ENCODE measurements at places on chromosomes 7 and 10.

DNA sequence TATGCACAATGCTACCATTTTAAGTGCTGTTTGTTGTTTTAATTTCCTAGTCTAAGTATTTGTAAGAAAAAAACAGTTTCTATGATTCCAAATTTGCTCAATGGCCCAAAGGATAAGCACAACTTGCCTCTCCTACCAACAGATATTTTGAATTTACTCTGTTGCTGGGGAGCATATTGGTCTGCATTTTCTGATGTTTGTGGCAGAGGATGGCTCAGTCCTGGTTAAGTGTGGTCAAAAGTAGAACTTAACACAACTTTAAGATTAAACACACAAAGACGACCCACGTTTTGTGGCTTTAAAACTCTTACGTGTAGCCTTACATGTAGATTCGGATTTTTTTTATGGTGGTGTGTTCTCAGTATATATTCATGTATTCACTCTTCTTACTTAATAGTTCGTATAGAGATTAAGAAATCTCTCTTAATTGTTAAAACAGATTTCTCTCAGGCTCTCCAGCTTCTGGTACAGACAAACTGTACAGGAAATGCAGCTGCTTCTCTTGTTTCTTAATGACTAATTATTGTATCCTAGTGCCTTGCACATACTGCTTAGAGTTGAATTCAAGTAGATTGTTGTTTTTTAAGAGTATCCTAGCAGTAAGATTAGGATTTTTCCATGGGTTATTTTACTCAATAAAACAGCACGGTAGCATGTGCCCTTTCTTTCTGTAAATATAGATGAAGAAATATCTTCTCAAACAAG, 86.2 kb downstream of the GPR85 start:
- no peak for DNase-seq

GRCh38 chr7:93856323-93856722, 34.2 kb downstream of the TFPI2 start:
- no peak for DNase-seq

DNA sequence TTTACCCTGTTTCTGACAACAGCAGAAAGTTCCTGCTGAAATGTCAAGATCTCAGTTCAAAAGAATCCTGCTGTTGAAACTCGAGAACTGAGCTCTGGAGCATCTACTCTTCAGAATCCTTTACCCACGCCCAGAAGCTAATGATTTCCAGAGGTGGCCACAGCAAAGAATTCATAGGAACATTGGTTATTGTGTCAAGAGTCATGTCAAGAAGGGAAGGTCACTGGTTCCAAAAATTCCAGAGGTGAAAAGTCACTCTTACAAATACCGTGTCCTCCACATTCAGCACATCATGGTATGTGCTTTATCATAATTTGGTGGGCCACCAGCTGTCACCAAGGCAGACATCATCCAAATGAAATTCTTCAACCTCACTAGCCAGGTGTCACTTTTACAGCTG, 394.4 kb upstream of the NPVF start:
- DNase-seq = no peak

DNA sequence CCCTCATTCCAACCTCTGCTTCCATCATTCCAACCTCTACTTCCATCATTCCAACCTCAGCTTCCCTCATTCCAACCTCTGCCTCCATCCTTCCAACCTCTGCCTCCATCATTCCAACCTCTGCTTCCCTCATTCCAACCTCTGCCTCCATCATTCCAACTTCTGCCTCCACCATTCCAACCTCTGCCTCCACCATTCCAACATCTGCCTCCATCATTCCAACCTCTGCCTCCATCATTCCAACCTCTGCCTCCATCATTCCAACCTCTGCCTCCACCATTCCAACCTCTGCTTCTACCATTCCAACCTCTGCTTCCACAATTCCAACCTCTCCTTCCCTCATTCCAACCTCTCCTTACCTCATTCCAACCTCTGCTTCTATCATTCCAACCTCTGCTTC, 30.3 kb downstream of the CCDC71L start:
- DNase-seq = no peak

DNA sequence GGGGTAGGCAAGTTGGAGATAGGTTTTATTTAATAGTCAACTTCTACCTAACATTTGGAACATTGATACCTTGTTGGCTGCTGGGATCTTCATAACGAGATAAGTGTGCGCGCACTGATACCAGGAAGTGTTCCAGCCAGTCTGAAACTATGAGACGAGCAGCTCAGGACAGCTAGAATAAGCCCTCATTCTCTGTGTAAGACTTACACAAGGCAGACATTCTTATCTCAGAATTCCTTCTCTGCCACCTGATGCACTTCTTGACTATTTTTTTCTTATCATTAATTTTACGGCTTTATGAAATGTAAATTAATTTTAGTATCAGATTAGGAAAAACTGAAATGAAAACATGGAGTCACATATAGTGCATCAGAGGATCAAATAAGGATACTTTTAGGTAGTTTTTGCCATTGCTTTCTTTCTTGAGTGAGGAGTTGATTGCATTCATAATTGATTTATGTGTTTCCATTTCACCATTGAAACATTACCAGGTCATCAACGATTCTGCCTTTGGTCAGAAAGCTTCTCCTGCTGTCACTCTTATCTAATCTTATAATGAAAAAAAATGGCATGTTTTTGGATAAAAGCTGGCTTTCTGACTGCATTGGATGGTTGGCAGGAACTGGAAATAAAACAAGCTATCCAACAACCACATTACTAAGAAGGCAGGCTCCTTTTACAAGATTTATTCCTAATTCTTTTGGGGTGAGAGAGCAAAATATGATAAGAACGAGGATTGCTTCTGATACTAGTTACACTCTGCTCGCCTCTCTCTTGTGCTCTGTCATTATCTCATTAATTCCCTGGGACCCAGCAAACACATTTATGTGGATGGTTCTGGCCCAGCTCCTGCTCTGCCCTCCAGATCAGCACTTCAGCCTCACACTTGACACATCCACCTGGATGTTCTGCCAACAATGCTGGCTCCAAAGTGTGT, 40.4 kb upstream of the ABCB5 start:
- DNase-seq = no peak

DNA sequence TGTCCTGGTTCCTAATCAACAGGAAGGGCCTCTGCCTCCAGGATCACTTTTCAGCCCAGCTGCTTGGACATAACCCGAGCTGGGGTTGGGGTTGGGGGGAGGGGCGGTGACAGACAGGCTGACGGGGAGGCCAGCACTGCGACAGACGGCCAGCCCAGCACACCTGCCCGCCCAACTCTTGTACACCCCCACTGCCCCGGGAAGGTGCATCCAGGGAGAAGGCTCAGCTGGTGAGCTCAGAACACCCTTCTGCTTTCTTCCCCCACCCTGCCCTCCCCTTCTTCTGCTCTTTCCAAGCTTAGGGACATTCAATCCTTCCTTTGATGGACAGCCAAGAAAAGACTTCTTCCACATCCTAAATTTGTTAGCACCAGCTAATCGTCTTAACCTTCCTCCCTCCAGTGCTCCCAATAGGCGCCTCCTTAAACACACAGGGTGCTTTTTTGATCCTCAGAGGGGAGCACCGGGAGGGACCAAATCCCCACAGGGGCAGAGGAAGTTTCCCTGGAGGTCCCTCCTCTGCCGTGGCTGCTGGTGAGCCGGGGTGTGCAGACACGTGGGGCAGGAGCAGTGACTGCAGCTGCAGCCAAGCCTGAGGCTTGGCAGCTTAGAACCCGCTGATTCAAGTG, 44.7 kb downstream of the COL13A1 start:
- DNase-seq = no peak

- peak; percentile 46 for DNase-seq
Observed at GRCh38 chr7:18212758-18213157, 185.1 kb upstream of the PRPS1L1 start.

- DNase-seq = peak; percentile 67
Observed at GRCh38 chr7:17646253-17646956, 293.9 kb downstream of the SNX13 start.

DNA sequence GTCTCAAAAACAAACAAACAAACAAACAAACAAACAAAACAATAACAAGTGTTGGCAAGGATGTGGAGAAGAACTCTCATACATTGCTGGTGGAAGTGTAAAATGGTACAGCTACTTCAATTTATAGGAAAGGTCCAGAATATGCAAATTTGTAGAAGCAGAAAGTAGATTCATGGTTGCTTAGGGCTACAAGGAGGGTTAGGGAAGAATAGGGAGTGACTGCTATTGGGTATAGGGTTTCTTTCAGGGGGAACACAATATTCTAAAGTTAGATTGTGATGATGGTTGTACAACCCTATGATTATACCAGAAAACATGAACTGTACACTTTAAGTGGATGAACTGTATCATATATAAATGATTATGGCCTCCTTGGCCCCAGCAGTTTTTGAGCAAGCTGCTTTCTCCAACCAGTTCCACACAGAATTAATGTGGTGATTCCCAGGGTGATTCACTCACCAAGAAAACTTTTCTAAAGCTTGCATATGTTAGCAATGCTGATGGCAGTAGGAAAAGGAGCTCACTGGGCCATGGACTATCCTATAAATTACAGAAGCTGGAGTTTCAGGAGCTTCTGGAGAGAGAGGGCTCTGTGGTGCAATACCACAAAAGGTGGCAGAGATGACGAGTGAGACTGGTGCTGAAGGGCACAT, 52.8 kb upstream of the KCNIP2 start:
- no peak for DNase-seq

- DNase-seq = no peak
Observed at GRCh38 chr10:122362031-122362592, 12.4 kb upstream of the PLEKHA1 start.

DNA sequence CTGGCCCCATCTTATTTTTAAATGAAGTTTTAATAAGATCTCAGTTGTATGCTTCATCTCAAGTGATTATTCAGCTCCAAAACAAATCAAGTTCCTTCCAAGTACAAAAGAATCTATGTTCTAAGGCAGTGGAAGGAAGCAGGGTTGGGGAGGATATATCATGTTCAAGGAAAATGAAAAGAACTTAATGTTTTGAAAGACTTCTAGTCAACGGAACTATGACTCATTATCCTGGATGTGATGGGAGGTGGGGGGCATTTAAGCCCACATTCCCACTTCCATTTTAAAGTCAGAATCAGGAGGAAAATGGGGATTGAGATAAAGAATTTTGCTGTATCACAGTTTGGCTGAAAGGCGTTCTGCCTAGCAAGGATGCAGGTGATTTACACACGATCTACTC, 59.4 kb downstream of the FANK1 start:
- no peak for DNase-seq

GRCh38 chr10:70455213-70455630, 13.7 kb upstream of the NODAL start:
- DNase-seq = no peak

DNA sequence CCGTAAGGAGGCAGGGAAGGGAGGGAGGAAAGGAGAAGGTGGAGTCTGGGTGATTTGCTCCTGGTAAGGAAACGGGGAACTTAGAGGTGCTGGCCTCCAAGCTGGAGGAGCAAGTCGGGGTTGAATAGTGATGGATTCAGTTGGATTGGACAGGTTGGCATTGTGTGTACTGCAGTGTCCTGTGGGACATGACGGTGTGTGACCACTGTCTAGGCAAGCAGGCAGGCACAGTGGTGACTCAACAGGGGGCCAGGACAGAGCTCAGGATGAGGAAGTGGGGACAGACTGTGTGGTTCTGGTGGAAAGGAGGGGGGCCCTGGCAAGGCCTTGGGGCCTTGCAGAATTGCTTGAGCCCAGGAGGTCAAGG, 48.8 kb downstream of the COL26A1 start:
- DNase-seq = no peak

GRCh38 chr7:96388620-96389383, 66.9 kb upstream of the SLC25A13 start:
- DNase-seq = peak; percentile 48

DNA sequence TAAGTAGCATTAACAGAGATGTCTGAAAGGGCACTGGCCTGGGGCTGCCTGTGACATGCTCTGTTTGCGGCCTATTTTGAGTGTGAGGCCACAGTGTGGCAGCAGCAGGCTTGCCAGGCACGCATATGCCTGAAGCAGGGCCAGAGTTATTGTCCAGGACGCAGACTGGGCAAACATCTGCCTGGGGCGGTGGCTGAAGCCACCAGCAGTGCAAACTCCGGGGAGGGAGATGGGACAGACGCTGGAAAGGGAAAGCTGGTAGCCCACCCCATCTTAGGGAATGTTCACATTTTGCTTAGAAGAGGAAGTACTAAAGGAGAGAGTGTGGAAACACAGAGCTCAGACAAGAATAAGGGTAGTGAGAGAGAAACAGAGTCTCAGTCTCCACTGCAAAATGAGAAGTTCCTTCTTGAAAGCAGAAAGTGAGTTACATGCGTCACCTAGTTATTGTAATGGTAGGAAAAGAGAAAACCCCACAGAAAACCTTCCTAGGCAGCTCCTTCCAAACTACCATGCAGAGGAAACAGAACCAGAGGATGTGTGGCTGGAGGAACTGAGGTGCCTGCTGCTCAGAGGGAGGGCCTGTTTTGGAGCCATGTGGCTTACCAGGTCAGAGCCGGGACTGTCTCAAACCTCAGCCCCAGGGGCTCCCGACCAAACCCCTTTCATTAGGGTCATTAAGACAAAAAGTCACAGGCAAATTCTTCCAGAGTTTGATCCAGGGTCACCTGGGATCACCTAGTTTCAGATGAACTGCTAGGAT, 14.5 kb downstream of the AKR1B1 start:
- no peak for DNase-seq

DNA sequence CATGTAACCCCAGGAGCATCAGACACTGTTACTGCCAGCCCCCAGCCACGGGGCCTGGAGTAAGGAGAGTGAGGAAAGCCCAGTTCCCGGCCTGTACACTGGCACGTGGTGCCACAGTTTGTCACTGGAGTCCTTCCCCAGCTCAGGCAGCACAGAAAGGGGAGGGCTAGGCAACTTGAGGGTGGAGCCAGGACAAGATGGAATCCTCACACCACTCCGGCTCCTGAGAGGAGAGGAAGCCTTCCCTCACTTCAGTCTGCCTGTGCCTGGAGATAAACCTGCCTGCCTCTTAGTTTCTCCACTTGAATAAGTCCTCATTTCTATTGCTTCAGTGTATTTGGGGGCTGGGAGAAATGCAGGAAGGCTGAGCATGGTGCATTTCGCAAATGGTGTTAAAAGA, 176.0 kb downstream of the KIAA1217 start:
- no peak for DNase-seq

- DNase-seq = peak; percentile 35
Observed at GRCh38 chr10:60230892-60231291, 158.8 kb downstream of the ANK3 start.

DNA sequence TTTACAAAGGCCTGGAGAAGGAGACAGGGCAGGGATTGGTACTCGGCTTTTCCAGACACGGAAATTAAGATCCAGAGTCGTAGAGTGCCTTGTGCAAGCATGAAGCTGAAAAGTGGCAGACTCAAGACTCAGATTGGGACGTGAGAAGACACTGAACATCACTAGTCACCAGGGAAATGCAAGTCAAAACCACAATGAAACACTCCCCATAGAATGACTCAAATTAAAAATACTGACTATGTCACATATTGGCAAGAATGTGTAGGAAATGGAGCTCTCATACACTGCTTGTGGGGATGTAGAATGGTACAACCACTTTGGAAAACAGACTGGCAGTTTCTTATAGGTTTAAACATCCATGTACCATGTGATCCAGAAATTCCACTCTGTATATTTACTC, 472.0 kb downstream of the RPS24 start:
- no peak for DNase-seq

DNA sequence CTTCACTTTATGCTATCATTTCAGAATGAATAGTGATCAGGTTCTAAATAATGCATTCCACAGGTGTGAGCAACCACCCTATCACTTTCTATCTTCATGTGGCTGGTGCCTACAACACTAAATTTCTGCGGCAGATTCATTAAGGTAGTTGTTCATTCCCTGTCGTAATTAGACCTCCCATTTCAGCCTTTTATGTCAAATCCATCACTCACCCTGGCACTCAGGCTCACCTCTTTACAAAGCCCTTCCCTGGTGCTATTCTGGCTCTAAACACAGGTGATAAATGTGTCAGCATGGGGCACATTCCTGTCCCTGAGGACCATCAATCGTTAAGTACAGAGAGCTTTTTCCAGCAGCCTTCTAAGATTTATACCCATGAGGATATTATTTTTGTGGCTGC, 300.0 kb upstream of the C7orf33 start:
- DNase-seq = no peak
